ENCODE measurements at places on chromosomes 1 and 21. TPM values are rescaled to one million over a fixed set of nuclear protein-coding genes. Genes with fewer than 3 reads are reported as not detected.

Gene IPO13
- 12.4 TPM for total RNA-seq

DNA sequence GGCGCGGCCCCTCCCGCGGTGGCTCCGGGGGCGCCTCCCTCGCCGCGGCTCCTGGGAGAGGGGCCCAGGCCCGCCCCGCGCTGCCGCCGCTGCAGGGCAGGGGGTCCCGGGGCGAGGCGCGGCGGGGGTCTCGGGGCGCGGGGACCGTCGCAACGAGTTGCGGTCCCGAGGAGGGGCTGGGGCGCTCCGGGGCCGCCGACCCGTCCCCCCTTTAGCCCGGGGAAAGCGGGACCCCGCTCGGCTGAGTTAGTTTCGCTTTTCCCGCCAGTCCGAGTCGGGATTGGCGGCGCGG lies 493 bp downstream of the SPSB1 start:
- DNase-seq, result no peak

DNA sequence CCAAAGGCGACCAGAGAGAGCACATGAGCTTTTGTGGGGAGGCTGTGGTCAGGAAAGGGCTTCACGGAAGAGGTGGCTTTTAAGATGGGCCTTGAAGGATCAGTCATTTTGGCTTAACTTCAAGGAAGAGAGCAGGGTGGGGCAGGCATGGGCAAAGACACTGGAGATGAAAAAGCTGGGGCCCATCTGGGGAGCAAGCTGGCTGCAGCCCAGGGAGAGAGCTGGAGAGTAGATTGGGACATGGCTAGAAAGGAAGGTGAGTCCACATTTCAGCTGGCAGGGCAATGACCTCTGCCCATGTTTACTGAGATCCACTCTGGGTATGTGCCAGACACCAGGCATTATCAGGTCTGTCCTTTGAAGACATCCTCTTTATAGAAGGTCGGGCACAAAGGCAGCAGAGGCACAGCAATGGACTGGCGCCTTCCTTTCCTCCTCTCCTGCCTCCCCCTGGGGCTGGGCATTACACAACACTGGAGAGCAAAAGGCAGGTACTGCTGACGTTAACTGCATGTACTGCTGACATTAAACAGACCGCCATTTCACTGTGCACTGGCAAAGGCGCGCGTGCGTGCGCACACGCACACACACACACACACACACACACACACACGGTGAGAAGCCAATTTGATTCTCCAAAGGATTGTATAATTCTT lies 2.2 kb upstream of the UBXN10 start:
- no peak for DNase-seq

DNA sequence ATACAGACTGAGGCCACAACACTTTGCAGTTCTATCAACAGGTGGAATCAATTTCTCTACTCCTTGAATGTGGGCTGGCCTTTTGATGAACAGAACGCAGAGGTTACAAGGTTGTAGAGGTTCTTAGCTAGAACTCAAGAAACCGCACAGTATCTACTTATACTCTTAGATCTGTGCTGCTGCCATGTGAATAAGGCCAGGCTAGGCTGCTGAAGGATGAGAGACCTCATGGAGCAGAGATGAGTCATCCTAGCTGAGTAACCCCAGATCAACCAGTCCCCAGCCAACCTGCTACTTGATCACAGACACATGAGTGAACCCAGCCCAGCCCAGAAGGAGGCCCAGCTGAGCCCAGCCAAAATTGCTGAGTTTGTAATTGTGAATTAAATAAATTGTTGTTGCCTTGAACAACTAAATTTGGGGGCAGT lies 35.3 kb upstream of the BCAR3 start:
- DNase-seq, result peak; percentile 61

Gene TRIM17
- total RNA-seq, result 1.2 TPM

Gene ZFP69
- 3.5 TPM for total RNA-seq

DNA sequence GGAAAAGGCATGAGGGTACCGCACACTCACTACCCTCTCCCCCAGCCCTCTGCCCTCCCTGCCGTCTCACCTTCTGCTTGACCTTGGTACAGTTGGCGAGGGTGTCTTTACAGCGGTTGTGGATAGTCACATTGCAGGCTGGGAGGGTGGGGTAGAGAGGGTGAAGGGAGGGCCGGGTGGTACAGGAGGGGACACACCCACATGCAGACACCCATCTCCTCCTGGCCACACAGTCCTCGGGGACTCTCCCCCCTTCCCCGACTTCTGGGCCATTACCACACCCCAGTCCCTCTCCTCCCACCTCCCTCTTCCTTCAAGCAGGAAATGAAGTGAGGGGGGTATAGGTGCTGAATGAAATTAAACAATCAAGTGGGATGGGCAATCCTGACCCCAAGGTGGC lies 11.6 kb downstream of the ARHGEF2 start:
- DNase-seq, result no peak

- no peak for DNase-seq
Observed at GRCh38 chr1:191895462-191896058, 262.7 kb upstream of the RGS18 start.

Gene SLC6A17
- 0.12 TPM for total RNA-seq

Gene MNDA
- total RNA-seq, result not detected

DNA sequence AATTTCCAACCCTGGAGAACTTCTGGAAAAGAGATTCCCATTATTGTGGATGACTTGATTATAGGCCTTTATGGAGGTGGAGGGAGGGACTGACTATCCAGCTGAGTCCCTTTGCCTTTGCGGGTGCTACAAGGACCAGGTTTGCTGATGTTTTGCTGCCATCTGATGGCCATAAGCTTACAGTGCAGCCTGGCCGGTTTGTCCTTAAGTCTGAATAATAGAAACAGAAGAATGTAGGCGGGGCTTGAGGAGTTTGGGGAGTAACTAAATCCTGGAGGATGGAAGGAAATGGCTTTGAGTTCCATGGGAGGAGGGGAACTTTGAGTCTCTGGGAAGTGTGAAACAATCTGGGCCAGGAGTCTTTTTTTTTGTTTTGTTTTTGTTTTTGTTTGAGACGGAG lies 55.7 kb upstream of the CD1D start:
- peak; percentile 86 for DNase-seq

GRCh38 chr1:160565564-160565963 lies 13.7 kb downstream of the CD84 start:
- DNase-seq, result no peak

Gene OR14I1
- total RNA-seq, result not detected

- DNase-seq, result no peak
Observed at GRCh38 chr1:244963231-244963826, 99.0 kb upstream of the HNRNPU start.

All from activated naive CD4-positive, alpha-beta T cell treated with anti-CD3 and anti-CD28 coated beads for 36 hours (primary cell).